ENCODE measurements at places on chromosomes 16 and 17. TPM values are rescaled to one million over a fixed set of nuclear protein-coding genes. Genes with fewer than 3 reads are reported as not detected.

Gene KRT27
- not detected for total RNA-seq

Gene MYADML2
- not detected for total RNA-seq

DNA sequence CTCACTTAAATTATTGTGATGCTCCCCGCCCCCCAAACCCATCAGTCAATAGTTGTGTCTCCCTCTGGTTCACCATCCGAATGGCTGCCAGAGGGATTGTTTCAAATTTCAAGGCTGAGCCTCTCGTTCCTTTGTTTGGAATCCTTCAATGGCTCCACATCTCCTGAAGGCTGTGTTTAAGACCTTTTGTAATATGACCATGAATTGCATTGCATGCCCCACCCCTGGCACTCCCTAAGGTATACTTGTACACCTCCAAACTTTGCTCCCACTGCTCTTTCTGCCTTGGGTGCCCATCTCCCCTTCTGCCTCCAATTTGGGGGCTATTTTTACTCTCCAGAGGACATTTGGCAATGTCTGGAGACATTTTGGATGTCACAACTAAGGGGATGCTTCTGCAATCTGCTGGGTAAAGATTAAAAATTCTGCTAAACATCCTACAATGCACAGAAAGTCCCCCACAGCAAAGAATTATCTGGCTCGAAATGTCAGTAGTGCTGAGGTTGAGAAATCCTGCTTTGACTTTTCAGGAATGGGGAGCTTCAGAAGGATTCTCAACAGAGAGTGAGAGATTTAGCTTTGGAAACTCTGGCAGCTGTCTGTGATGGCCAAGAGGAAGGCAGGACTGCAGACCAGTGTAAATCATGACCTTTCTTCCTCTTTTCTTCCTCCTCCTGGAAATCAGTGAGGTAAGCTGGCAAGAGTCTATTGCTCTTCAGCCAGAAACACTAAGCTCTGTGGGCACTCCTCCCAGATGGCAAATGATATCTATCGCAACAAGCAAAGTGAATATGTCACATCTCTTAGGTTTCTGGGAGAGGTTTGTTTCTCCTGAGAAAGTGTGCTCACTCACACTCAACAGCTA lies 8.7 kb upstream of the IL4R start:
- peak; percentile 69 for DNase-seq

DNA sequence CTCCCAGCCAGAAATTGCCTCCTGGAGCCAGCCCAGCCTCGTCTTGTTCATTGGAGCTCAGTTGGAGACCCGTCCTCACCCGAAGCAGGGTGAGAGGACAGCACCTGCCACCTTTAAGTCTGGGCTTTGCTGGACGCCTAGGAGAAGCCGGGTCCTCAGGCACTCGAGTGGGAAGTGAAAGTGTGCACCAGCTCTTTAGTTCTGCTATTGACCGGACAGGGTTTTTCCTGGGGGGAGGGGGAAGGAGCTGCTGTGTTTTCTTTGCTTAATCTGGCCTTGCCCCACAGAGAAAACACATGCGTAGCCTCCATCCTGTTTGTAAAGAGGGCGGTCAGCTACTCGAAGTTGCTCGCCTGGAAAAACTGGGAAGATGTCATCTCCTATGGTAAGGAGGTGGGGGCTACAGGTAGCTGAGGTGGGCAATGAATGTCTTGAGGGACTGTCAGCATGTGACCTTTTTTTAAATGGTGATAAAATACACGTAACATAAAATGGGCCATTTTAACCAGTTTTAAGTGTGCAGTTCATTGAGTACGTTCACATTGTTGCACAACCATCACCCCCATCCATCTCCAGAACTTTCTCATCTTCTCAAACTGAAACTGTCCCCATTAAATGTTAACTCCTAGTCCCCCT lies 34.4 kb downstream of the CMIP start:
- no peak for DNase-seq

- peak; percentile 89 for DNase-seq
Observed at GRCh38 chr17:17416400-17417360, 60.1 kb upstream of the MED9 start.

DNA sequence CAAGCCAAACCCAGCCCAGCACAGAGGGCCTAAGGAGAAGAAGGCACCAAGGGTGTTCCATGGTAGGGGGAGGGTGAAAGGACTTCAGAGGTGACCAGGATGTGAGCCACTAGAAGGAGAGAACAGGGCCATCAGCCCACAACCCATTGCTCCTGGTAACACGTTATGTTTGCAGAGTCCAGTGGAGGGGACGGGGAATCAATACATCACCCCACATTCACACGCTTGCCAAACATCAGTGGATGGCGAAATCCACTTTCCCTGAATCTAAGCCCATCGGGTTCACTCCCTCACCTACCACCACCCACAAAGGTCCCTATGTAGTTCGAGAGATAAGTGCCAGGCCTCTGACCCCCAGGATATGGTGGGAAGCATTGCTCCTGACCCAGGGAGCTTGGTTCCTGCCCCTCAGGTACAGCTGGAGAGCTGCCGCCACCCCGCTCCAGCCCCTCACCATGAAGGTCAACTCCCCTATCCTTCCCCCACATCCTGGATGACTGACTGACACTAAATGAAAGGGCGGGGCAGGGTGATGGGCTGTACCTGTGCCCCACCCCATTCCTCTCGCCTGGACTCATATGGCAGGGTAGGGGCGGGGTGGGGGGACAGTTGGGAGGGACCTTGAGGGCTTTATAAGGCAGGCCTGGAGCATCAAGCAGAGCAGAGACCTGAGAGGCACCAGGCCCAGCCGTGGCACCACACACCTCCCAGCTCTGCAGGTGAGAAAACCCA lies at the start of gene GAST:
GAST (plus strand) TSS at position 663 of the 732 bp plus-strand sequence. CDS start 3,106 bp downstream, outside the sequence.
- DNase-seq, result no peak

DNA sequence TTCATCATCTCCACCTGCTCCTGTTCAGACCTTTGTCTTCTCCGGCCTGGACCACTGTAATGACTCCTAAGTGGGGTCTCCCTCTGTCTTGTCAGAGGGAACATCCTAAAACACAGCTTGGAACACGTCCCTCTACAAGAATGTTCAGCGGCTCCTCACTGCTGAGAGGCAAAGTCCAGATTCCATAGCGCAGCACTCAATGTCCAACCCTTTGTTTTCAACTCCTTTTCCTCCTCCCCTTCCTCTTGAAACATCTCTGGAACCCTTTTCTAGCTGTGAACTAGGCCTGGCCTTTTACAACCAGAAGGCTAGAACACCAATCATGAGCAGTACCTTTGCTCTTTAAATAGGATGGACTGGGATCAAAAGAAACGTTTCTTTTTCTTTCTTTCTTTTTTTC lies 914 bp downstream of the C17orf50 start:
- no peak for DNase-seq

DNA sequence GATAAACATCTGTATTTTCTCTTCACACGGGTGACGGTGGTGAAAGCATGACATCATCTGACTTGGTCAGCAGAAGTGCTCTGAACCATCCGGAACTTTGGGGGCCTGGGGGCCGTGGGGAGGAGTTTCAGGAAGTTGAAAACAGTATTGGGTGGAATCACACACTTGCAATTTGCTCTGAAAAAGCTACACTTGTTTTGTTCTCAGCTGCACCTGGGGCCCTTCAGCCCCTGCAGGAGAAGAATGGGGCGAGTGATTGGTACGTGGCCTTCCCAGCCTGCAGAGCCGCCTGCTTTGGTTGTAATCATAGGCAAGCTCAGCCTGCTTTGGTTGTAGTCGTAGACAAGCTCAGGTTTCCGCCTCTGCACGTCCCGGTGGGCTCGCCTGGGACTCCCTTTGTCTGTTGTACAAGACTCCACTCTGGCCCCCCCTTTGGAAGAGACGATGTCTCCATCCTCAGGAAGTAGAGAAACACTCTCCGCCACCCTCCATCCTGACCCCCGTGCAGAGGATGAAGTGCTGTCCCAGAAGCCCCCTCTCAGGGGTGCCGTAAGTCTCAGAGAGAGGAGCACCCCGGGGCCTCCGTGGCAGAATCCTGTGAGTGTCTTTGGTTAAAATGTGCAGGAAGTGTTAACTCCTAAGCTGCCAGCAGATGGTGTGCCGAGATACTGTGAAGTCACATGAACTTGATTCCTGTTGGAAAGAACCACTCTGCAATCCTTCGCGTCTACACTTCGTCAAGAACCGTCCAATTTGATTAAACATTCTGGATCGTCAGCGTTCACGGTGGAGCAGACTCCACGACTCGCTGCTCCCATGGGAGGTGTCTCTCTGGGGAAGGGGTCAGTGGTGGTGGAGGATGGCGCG lies 5.4 kb downstream of the BANP start:
- DNase-seq, result peak; percentile 54

DNA sequence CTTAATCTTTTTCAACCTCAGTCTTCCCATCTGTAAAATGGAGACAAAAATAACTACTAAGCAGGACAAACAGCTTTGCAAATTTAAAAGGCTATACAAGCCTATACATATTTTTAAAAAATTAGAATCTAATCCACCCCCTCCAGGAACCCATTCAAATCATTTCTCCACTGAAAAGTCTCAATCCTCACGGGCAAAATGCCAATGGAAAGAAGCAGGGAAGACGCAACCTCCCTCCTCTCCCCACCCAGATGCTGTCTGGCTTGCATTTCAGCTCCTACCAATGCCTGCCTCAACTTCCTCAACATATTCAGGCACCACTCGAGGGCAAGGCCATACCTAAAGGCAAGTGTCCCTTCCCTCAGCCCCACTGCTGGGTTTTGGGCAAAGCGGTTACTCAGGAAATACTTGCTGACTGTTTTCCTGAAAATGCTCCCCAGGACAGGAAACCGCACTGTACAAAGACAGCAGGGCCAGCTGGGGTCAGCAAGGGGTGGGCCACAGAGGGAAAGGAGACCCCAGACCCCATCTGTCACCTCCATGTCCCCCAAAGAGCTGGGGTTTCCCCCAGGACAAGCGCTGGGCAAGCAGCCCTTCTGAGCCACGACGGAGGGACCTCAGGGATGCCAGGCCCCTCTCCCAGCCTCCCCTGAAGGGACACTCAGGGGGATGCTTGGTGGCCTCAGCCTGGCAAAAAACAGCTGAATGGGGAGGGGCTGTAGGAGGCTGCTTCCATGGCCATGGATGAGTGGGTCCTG lies 47.7 kb upstream of the DOC2B start:
- DNase-seq, result no peak
